ENCODE measurements at places on chromosomes 5 and 9.
A peak's percentile ranks its signal among the peaks of the same experiment; 100 is the strongest.

GRCh38 chr5:144333336-144333920, 162.8 kb downstream of the KCTD16 start:
- DNase-seq: peak; percentile 25

DNA sequence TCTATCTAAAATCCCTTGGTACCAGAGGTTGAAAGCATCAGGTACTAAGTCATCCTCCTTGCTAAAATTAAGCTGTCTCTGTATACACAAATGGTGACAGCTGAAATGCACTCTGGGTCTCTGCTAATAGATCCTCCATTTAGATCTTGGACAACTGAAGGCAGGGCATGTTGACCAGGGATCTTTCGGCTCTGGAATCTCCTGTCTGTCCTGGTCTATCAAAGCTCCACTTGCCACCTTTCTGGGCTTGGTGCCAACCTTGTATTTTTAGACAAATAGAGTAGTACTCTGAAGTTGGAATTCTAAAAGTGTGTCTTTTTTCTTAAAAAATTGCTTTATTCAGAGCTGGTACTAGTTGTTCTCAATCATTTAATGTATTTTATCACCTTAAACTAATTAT, 135.2 kb upstream of the HMHB1 start:
- peak; percentile 56 for DNase-seq

GRCh38 chr5:142726188-142726731, 40.4 kb upstream of the FGF1 start:
- DNase-seq: no peak

DNA sequence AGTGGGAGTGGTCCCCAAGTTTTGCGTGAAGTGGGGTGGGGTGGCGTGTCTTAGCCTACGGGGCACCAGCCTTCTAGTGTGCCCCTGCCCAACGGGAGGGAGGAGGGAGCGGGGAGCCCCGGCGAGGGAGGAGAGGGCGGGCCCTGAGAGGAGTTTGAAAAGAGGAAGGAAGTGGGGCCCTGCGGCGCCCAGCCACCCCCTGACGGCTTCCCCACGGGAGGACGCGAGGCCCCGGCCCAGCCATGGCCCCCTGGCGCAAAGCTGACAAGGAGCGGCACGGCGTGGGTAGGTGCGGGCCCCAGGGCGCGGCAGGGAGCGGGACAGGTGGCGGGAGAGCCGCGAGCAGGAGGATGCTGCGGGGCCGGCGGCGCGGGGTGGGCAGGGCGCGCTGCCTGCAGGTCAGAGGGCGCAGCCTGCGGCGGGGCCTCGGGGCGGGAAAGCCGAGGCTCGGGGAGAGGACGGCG, at the start of gene DOCK2:
Gene DOCK2, plus strand, starts transcription at position 191 of the 464 bp plus-strand sequence. Its CDS starts 52 bp downstream, at position 243.
- DNase-seq: no peak
